Activated T-helper 1 cell treated with anti-CD3 and anti-CD28 coated beads, Interleukin-12 subunit alpha, Interleukin-12 subunit beta, Interleukin-2, Interleukin-4 antibody, amounts not matched to agents 30 ng/mL and 10 ng/mL and 1 ng/mL, durations not matched to agents 14 hours and 24 hours and 36 hours (primary cell): ENCODE measurements at places on chromosomes 6 and 20.
A peak's percentile ranks its signal among the peaks of the same experiment; 100 is the strongest.

- peaks cover 3% of the 10 kb centered on the region for H3K36me3 ChIP-seq
- H3K4me1 ChIP-seq = peaks cover 32% of the 10 kb centered on the region
- no peak overlapping the region for H3K4me3 ChIP-seq
Observed at GRCh38 chr6:156880913-156881312, 103.7 kb downstream of the ARID1B start.

DNA sequence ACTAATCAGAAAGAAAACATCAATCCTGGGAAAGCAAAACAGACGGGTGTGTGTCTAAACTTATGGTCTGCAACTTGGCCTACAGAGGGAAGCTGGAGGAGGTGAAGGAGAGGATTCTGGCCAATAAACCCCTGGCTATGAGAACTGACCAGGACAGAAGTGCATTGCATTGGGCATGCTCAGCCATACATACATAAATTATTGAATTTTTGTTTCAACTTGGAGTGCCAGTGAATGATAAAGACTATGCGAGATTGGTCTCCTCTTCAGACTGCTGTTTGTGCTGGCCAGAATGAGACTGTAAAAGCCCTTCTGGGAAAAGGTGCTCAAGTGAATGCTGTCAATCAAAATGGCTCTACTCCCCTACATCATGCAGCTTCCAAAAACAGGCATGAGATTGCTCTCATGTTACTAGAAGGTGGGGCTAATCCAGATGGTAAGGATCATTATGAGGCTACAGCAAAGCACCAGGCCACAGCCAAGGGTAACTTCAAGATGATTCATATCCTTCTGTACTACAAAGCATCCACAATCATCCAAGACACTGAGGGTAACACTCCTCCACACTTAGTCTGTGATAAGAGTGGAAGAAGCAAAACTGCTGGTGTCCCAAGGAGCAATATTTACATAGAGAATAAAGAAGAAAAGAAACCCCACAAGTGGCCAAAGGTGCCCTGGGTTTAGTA is 17.4 kb downstream of the ADNP start:
- H3K27ac ChIP-seq = peak overlapping the region; percentile 52
- peak; percentile 6 for DNase-seq
- no peaks in the 10 kb centered on the region for H3K27me3 ChIP-seq
- H3K4me1 ChIP-seq = peaks cover 73% of the 10 kb centered on the region
- H3K4me3 ChIP-seq = no peak overlapping the region
- peaks cover 26% of the 10 kb centered on the region for H3K36me3 ChIP-seq

DNA sequence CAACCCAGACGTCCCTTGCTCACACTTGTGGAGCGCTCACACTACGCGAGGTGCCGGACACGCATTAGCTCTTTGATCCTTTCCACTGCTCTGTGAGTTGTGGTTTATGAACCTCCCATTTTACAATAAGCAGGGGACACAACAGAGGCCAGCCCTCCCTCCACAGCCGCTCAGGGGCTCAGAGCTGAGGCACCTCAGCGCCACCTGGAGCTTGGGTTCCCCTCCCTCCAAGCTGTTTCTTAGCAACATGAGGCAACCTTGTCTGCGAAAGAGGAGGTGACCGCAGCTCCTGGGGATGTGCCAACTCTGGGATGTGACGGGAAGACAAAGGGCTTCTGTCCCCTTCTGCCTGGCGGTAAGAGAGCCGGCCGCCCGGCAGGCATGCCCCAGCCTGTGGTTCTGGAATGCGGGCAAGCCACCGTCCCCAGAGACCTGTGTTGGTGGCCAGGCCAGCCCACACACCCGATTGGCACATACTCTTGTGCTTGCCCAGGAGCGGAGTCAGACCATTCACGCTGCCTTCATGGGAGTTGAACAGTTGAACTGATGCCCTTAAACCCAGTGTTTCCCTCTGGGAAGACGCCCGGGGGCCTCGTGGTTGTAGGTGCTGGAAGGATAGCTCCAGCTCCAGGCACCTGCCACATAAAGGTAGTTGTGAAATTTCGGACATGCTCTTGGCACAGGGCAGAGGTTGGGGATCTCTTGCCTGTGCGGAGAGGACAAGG is 44.5 kb downstream of the RBM38 start:
- no peak for DNase-seq
- H3K27me3 ChIP-seq = peaks cover 3% of the 10 kb centered on the region
- peaks cover 43% of the 10 kb centered on the region for H3K4me1 ChIP-seq
- H3K27ac ChIP-seq = no peak overlapping the region
- H3K4me3 ChIP-seq = no peak overlapping the region
- peaks cover 1% of the 10 kb centered on the region for H3K36me3 ChIP-seq

- no peaks in the 10 kb centered on the region for H3K36me3 ChIP-seq
- no peak overlapping the region for H3K27ac ChIP-seq
- H3K4me1 ChIP-seq = no peaks in the 10 kb centered on the region
- no peak for DNase-seq
- no peaks in the 10 kb centered on the region for H3K27me3 ChIP-seq
- no peak overlapping the region for H3K4me3 ChIP-seq
Observed at GRCh38 chr6:47188588-47189021, 121.1 kb downstream of the TNFRSF21 start.

DNA sequence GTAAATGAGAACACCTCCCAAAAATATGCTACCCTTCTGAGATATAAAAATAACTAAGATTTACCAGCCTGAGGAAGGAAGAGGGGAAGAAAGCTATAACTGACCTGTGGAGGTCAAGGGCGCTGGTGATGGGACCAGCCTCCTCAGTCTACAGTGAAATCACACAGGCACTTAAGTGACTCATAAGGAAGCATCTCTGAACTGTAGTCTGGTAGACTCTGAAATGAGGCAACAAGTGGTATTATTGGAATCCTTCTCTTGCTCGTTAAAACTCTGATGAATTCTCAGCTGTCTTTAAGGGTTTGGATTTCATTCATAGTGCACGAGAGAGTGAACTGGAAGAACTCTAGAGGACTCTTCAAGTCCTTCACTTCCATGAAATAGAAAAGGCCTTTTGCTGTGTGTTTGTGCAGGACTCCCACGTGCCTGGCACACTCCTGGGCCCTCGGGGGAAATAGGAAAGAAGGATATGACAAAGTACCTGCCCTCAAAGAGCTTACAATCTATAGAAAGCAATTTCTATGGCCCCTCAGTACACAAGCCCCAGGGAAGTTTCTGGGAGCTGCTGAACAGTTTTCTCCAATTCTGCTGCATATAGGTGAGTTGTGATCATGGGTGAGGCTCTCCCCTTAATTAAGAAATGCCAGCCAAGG is 231.8 kb upstream of the RREB1 start:
- H3K27me3 ChIP-seq = peaks cover 4% of the 10 kb centered on the region
- H3K4me1 ChIP-seq = peaks cover 7% of the 10 kb centered on the region
- H3K27ac ChIP-seq = no peak overlapping the region
- DNase-seq = no peak
